Endothelial cell (in vitro differentiated cells): ENCODE measurements at places on chromosomes 1 and 21.

DNA sequence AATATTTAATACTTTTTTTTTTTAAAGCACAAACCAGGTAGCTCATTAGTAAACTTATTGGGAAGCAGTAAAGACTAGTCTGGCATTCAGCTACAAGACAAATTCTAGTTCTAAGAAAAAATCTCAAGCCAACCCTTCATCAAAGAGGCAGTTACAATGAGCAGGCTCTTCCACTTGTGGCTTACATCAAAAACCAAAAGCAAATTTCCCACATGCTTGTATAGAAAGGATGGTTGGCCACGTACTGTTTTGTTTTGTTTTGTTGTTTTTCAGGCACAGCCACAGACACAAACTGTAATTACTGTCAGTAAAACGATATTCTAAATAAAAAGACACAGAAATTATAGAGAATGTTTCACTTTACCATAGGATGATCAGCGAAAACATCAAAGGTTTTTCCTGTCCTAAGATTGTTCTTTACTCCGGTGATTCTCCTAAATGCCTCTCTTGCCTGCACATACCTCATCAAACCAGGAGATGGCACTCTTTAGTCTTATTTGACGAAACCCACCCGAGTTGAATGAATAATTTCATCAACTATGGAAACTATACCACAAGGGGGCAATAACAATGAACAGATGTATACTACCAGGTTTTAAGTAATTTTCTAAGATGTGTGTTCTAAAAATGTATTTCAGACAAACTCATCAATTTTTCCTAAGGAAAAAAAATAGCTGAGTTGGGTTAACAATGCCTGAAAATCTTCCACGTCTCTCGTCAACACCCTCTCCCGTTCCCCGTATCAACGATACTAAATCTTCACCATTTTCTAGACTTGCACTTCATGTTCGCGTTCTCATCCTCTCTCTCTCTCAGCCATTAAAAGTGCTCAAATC, 26.9 kb downstream of the RPL5 start:
- no peaks in the 10 kb centered on the region for H3K4me1 ChIP-seq
- peak; percentile 47 for DNase-seq
- peaks cover 2% of the 10 kb centered on the region for H3K27me3 ChIP-seq

- H3K36me3 ChIP-seq: no peaks in the 10 kb centered on the region
- H3K4me3 ChIP-seq: no peak overlapping the region
- peak overlapping the region; percentile 88 for H3K27ac ChIP-seq
- DNase-seq: no peak
Observed at GRCh38 chr1:154729031-154729442, 121.1 kb upstream of the ADAR start.

- DNase-seq: no peak
- H3K27ac ChIP-seq: no peak overlapping the region
- no peaks in the 10 kb centered on the region for H3K4me1 ChIP-seq
- no peak overlapping the region for H3K4me3 ChIP-seq
- no peaks in the 10 kb centered on the region for H3K36me3 ChIP-seq
- H3K27me3 ChIP-seq: peaks cover 2% of the 10 kb centered on the region
Observed at GRCh38 chr1:230728710-230729392, 14.9 kb upstream of the AGT start.

GRCh38 chr1:10675813-10676212, 120.6 kb downstream of the CASZ1 start:
- no peaks in the 10 kb centered on the region for H3K36me3 ChIP-seq
- H3K4me3 ChIP-seq: no peak overlapping the region
- DNase-seq: no peak

DNA sequence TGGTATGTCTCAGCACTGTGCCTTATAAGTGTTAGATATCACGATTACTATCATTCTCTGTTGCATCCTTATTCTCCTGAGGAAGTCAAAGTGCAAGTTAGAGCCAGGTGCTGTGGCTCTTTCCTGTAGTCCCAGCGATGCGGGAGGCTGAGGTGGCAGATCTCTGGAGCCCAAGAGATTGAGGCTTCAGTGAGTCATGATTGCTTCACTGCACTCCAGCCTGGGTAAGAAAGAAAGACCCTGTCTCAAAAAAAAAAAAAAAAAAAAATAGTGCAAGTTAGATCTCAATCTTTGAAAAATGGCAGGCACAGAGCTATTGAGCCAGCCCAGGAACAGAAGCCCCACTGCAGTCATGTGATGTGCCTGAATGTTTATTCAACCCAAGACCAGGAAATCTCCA, 147.8 kb upstream of the POGK start:
- no peaks in the 10 kb centered on the region for H3K36me3 ChIP-seq
- no peaks in the 10 kb centered on the region for H3K27me3 ChIP-seq
- no peak overlapping the region for H3K27ac ChIP-seq

GRCh38 chr1:9093581-9093980, 24.1 kb upstream of the SLC2A5 start:
- H3K36me3 ChIP-seq: peaks cover 4% of the 10 kb centered on the region
- H3K27me3 ChIP-seq: no peaks in the 10 kb centered on the region
- DNase-seq: no peak
- H3K4me1 ChIP-seq: no peaks in the 10 kb centered on the region

- peak overlapping the region; percentile 21 for H3K27ac ChIP-seq
- DNase-seq: no peak
- H3K4me1 ChIP-seq: peaks cover 12% of the 10 kb centered on the region
- H3K36me3 ChIP-seq: no peaks in the 10 kb centered on the region
- H3K4me3 ChIP-seq: no peak overlapping the region
Observed at GRCh38 chr1:65011983-65012382, 45.6 kb upstream of the JAK1 start.

DNA sequence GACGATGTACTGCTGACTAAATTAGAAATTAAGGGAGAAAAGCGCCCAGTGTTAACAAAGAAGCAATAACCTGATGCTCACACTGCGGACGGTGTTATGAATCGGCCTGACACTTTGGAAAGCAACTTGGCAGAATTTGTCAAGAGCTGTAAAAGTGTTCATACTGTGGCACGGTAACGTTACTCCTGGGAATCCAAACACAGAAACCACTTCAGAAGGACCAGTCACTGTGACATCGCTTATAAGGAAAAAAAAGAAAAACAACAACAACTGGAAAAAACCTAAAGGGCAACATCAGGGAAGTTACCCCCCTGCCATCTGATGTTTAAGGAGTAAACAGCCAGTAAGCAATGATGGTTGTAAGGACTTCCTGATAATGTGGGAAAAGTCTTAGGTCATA, 27.7 kb downstream of the CAPZB start:
- no peak for DNase-seq
- H3K4me1 ChIP-seq: peaks cover 48% of the 10 kb centered on the region
- H3K4me3 ChIP-seq: peak overlapping the region; percentile 51
- H3K36me3 ChIP-seq: no peaks in the 10 kb centered on the region
- H3K27me3 ChIP-seq: no peaks in the 10 kb centered on the region

DNA sequence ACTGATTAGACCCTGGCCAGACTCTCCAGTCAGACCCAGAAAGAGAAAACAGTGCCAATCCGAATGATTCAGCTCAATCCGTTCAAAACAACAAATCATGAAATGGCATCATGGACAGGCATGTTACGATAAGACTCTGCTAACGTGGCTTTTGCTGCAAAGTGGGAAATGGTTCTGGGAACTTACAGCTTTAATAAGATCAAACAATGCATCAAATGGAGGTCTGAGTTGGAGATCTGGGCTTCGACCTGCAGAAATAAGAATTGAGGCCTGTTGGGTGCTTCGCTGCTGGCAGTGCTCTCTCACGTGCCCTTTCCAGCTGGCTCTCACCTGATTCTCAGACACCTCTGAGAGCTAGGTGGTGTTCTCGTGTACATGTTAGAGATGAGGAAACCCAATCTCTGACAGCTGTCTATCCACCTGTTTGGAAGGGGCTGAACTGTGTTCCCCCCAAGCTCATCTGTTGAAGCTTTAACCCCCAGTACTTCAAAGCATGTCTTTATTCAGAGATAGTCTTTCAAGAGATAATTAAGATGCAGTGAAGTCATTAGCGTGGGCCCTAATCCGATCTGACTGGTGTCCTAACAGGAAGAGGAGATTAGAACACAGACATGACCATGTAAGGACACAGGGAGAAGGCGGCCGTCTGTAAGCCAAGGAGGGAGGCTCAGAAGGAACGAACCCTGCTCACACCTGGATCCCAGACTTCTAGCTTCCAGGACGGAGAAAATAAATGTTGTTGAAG, 45.5 kb upstream of the ETS2 start:
- DNase-seq: no peak
- no peak overlapping the region for H3K4me3 ChIP-seq
- H3K27me3 ChIP-seq: peaks cover 2% of the 10 kb centered on the region
- no peaks in the 10 kb centered on the region for H3K36me3 ChIP-seq

DNA sequence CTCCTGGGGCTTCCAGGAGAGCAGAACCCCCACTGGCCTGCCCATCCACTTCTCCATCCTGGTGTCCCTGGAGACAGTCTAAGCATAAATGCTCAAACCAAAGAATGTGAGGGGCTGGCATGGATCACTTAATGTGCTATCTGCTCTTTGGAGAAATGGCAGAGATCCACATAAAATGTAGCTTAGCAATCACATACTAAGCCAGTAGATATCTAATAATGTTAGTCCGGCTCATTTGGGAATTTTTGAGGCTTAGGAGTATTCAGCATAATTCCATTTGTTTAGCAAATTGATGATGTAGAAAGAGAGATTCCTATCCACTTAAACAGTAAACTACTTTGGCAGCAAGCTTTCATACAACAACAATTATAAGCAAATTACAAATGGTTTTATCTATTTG, 90.7 kb downstream of the TENT5C start:
- H3K27me3 ChIP-seq: no peaks in the 10 kb centered on the region
- no peak overlapping the region for H3K27ac ChIP-seq
- H3K4me1 ChIP-seq: no peaks in the 10 kb centered on the region
- DNase-seq: no peak
- no peaks in the 10 kb centered on the region for H3K36me3 ChIP-seq
- H3K4me3 ChIP-seq: no peak overlapping the region

- no peak for DNase-seq
- peaks cover 2% of the 10 kb centered on the region for H3K27me3 ChIP-seq
- H3K27ac ChIP-seq: no peak overlapping the region
- H3K4me3 ChIP-seq: no peak overlapping the region
- no peaks in the 10 kb centered on the region for H3K36me3 ChIP-seq
- no peaks in the 10 kb centered on the region for H3K4me1 ChIP-seq
Observed at GRCh38 chr1:19758227-19758830, 41.4 kb downstream of the TMCO4 start.

DNA sequence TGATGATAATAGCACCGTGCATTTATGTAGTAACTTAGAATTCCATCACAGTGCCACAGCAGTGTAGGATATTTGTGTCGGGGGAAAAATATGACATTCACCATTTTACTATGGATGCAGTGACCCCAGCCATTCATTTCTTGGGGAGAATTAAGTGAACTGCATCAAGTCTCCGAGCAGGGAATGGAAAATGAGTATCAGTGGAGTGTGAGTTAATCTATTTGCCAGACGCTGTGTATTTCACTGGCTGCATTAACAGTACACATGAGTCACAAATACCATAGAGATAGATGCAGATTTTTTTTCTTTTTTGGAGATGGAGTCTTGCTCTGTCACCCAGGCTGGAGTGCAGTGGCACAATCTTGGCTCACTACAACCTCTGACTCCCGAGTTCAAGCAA, 33.8 kb upstream of the SLC45A1 start:
- H3K4me1 ChIP-seq: peaks cover 3% of the 10 kb centered on the region
- no peak overlapping the region for H3K4me3 ChIP-seq
- no peak overlapping the region for H3K27ac ChIP-seq
- H3K27me3 ChIP-seq: peaks cover 2% of the 10 kb centered on the region
- DNase-seq: no peak

- no peak for DNase-seq
- peaks cover 5% of the 10 kb centered on the region for H3K27me3 ChIP-seq
- H3K27ac ChIP-seq: no peak overlapping the region
- H3K4me3 ChIP-seq: no peak overlapping the region
Observed at GRCh38 chr1:1759456-1760344, 18.6 kb downstream of the NADK start.

DNA sequence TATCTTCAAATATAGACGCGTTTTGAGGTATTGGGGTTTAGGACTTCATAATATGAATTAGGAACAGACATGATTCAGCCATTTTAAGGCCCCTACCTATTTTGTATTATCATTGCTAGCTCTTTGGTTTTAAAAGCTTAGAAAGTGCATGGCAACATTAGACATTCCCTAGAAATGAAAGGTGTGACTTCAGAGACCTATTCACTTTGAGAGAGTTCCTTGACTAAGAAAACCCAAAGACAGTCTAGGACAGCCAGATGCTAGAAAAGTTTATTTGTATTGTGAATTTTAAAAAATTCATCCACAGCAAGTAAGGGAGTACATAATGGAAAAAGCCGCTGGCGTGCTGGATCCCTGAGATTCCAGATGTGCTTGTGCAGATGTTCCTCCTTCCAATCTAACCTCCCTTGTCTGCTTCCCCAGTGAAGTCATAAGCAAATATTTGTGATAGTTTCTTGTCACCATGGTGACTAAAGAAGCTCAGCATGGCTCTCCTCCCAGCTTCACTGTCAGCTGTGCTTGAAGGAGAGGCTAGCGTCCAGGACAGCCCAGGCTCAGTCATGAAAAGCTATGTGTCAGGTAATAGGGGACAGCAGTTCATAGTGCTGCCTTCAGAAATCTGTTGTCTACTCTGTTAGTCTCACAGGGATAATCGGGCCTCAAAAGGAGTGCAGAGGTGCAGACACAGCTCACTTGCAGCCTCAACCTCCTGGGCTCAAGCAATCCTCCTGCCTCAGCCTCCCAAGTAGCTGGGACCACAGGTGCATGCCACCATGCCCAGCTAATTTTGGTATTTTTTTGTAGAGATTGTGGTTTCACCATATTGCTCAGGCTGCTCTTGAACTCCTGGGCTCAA, 34.8 kb downstream of the KPNA6 start:
- H3K27me3 ChIP-seq: no peaks in the 10 kb centered on the region
- H3K36me3 ChIP-seq: no peaks in the 10 kb centered on the region
- H3K27ac ChIP-seq: no peak overlapping the region
- no peak overlapping the region for H3K4me3 ChIP-seq
- peaks cover 15% of the 10 kb centered on the region for H3K4me1 ChIP-seq

DNA sequence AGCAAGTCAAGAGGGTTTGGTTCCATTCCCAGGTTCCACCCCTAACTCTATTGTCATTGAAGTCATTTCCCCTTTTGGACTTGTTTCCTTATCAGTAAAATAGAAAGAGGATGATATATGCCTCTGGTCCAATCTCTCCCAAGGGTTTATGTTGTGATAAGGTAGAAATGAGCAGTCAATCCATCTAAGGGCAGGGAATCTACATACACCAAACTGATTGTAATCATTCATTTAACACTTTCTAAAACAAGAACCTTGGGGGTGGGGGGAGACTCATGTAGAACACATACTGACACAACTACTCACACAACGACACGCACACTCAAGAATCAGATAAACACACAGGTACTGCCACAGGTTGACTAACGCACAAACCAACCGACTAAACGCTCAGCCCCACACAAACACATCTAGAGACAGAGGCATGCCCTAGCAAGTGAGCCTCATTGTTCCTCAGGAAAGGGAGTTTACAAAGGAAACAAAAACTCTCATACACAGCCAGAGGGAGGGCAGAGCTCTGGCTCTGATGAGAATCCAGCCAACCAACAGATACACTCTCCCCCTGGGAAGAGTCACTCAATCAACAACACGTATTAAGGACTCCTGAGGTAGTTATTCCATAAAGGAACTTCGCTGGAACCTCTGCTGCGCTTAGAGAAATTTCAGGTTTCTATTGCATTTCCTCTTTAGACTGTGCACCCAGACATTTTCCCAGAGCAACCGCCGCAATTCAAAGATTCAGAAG, 1.0 kb downstream of the F11R start:
- peaks cover 50% of the 10 kb centered on the region for H3K4me1 ChIP-seq
- peak overlapping the region; percentile 99 for H3K4me3 ChIP-seq
- peak overlapping the region; percentile 99 for H3K27ac ChIP-seq
- H3K36me3 ChIP-seq: peaks cover 25% of the 10 kb centered on the region
- peak; percentile 11 for DNase-seq

GRCh38 chr1:247111259-247111699, 7.1 kb upstream of the ZNF669 start:
- peaks cover 22% of the 10 kb centered on the region for H3K27me3 ChIP-seq
- no peak overlapping the region for H3K4me3 ChIP-seq
- H3K4me1 ChIP-seq: peaks cover 5% of the 10 kb centered on the region
- DNase-seq: no peak
- H3K36me3 ChIP-seq: peaks cover 8% of the 10 kb centered on the region
- no peak overlapping the region for H3K27ac ChIP-seq
